Trophoblast cell (in vitro differentiated cells and primary cell): ENCODE measurements at places on chromosomes 11 and 22.

GRCh38 chr11:104727095-104727494, 171.2 kb downstream of the CASP12 start:
- DNase-seq, result no peak

GRCh38 chr11:21066030-21066429, 396.6 kb downstream of the NELL1 start:
- no peak for DNase-seq

DNA sequence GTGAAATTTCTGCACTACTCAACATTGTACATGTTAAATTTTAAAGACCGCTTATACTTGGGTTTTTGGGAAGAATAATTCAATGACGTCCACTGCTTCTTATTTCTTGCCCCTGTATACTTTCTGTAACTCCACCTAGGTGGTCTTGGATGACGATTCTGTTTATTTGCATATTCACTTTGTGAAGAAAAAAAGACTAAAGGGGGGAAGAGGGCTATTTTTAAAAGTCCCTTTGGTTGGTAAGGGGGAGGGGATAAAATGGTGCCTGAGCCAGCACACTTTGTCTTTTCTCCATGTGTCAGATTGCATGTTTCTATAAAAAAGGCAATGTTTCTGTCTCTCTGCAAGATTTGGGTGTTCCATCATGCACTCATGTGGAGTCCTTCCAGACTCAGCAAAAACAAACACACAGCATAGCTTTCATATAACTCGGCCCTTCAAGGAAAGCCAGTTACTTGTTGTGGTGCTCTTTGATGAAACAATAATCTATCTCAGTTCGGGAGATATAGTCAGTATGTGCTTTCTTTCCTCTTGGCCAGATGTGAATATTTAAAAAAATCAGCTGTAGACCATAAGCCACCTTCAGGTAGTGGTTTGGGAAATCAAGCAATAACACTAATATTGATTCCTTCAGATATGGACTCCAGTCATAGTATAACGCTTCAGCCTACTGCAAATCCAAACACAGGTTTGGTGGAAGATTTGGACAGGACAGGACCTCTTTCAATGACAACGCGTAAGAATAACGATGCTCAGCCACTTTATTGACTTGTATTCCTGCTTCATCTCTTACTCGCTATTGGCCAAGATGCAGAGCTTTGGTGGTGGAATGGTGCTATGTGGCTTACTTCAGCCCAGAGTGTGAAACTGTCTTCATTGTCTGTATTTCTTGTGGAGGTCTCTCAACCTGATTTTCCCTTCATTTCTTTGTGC, 68.8 kb downstream of the CD44 start:
- no peak for DNase-seq

DNA sequence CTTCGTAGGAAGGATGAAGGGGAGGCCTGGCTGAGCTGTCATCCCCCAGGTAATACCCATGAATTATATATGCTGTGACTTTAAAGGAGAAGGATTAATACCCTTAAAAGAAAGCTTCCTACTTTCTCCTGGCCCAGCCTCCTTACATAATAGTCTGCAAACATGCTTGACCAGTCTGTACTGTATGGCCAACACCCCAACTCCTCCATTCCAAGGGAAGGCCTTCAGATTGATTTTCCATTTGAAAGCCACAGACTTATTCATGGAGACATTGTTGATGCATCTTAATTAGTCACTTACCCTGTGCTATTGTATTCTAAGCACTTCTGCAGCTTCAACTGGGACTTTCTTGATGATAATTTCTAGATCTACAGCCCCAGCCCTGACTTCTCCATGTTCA, 2.0 kb downstream of the PAAF1 start:
- no peak for DNase-seq

- DNase-seq, result no peak
Observed at GRCh38 chr11:102448869-102449224, 3.7 kb downstream of the TMEM123 start.

- no peak for DNase-seq
Observed at GRCh38 chr11:73196576-73196975, 21.5 kb upstream of the P2RY2 start.
